Ovary (tissue), 10 donors: ENCODE measurements at places on chromosomes 3 and 15. TPM values are rescaled to one million over a fixed set of nuclear protein-coding genes. Genes with fewer than 3 reads are reported as not detected.

DNA sequence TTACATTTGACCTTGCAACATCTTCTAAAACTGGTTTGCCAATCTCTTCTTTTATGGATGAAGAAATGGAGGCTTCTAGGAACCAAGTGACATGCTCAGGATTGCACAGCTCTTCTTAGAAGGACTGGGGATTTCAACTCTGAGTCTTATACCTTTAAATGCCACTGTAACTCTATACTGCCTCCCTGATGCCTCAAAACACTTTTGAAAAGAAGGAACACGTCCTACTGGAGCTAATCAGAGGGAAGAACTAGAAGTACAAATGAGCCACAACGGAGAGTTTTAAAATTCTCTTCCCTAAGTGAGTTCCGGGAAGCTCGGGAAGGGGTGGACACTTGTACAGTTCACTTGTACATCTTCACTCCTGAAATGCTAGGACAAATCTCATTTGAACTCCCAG lies 949 bp upstream of the MITF start:
- no peak for DNase-seq

- DNase-seq = no peak
Measured at GRCh38 chr3:177306252-177306651, 109.0 kb upstream of the TBL1XR1 start.

GRCh38 chr3:53536282-53536681 lies 41.9 kb downstream of the CACNA1D start:
- DNase-seq = no peak

DNA sequence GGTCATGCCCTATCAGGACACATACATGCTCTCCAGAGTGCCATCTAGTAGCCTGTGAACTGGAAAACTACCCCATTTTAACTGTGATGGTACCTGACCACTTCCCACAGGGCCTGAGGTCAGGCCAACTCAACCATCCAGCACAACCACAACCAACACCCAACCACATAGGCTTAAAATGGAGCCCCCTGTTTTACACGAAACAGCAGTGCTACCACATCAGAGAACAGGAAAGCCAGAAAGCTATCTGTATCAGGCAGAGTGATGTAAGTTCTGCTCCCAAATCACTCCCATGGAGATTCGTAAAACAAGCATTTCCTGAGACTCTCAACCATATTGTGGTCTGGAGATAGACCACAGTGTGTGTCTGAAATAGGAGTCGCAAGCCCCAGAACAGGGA lies 1017.3 kb upstream of the EPHA6 start:
- no peak for DNase-seq

The GPR27 gene
- 7.4 TPM for total RNA-seq
